ENCODE measurements at places on chromosomes 5 and 9. TPM values are rescaled to one million over a fixed set of nuclear protein-coding genes. Genes with fewer than 3 reads are reported as not detected.

C5orf22 gene
- 16.5 TPM for total RNA-seq

DNA sequence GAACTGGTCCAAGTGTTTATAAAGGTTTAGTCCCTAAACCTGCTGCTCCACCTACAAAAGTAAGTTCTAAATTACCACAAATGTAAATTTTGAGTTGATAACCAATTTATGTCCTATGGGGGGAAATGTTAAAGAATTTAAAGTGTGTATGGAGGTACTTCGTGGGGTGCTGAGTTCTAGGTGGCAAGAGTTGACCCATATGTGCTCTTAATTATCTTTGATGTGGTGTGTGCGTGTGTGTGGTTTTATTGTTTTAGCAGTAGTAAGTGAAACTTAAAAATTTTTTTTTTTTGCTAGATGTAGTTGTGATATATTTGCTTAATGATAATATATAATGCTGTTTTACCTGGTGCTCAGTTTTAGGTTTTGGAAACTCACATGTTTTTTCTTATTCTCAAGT is 72.6 kb downstream of the GPBP1 start:
- DNase-seq = no peak

DNA sequence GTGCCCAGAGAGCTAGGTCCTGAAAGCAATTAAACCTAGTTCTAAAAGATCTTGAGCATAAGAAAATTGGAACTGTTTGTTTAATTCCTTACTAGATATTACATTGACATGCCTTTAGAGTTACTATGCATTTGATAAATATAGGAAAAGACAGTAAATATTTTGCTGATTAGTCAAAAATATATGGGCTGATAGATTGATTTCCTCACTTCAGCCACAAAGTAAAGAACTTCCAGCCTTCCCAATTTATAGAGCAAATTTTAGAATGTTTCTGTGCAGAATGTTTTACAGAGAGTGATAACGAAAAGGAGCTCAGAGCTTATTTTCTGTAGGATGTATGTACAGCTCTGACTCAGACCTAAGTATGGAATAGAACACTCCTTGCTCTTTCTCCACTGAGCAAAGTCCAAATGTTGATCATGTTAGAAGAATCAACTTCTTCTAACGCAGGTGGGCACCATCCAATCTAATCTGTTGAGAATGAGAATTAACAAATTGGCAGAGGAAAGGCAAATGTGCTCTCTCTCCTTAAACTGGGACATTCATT is 72.9 kb upstream of the PAM start:
- DNase-seq = no peak

DNA sequence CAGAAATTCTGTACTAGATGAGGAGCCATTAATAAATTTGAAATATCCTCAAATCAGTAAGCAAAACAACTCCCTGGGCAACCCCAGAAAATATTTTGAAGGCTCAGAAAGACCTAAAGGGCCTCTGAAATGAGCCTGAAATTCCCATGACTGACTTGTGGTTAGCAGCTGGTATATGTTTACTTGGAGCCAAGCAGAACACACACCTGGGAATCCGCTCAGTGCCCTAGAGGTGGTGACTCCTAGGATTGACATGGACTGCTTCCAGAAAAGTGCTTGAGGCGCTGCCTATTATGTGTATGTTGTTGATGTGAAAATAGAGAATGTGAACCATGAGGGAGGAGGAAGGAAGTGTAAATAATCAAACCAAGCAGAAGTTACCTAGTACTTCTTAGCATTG is 14.7 kb downstream of the RFK start:
- peak; percentile 99 for DNase-seq

IRGM gene
- total RNA-seq = not detected

- no peak for DNase-seq
Measured at GRCh38 chr5:99076723-99077640, 148.2 kb upstream of the CHD1 start.

DNA sequence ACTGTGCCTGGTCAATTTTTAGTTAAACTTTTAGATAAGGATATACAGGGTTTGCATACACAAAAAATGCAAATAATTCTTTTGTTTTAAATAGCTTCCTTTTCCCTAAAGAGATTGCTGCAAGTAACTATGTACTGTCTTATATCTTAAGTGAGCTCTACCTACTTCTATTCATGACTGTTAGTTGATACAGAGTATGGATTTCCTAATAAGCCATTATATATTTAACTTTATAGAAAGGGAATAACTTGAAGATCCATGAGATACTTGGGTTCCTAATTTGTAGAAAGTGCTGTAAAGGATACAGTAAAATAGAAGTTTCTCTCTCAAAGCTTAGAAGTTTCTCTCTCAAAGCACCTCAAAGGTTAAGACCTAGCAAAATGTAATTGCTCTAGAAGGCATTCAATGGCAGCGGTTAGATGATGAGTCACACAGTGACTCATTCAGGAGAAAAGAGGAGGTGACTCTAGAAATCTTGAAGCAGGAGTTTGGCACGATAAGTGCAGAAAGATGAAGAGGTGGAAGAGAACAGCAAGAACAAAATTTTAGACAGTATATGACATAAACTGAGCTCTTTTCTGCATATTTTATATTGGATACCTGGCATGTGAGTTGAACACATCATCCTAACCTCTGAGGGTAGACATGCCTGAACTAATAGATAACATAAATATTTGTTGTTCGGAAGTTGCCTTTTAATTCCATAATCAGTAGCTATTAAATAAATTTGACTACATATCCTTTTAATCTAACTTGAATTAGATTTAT is 5.5 kb upstream of the DNAJC21 start:
- peak; percentile 95 for DNase-seq

DNA sequence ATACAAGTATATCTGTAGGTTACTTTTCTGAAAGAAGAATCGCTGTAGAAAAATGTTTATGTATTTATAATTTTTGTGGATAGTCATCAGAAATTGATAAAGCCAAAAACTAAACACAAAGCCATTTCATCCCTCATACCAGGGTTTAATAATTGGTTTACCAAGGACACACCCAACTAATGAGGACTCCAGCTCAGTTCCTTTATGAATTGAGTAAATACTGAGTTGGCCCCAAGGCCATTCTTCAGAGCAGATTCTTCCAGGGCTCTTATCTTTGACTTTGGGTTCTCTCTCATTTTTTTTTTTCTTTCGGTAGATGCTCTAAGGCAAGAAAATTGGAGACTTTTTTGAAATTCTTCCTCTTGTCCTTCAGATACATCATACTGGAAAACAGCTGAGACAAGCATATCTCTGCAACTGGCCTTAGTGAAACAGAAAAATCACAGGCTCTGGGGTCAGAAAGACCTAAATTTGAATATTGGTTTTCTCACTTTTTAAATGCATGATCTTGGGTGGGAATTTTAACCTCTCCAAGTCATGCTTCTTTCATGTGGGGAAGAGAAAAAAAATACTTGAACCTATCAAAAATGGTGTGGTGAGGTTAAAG is 401.8 kb downstream of the ARHGEF28 start:
- no peak for DNase-seq

UNC13B gene
- total RNA-seq = 52.7 TPM

ADAMTS6 gene
- 2.7 TPM for total RNA-seq

GRCh38 chr9:8329561-8330283 is 530.1 kb upstream of the DMAC1 start:
- no peak for DNase-seq

ZNF354C gene
- 7.1 TPM for total RNA-seq

DNA sequence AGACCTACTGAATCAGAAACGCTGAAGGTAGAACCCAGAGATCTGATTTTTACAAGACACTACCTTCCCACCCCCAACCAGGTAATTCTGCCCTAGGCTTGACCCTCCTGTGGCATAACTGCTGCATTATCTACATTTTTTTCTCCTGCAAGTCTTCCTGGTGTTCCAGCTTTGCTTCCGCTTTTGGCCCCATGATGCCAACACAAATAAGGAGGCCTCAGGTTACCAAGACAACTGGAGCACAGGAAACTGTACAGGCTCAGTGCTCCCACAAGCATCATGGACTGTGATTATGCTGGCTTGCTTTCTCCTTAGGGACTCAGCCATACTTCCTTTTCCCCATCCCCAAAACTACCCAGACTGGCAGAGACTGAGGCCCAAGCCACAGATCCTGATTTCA is 6.6 kb upstream of the MSMP start:
- DNase-seq = peak; percentile 48

DNA sequence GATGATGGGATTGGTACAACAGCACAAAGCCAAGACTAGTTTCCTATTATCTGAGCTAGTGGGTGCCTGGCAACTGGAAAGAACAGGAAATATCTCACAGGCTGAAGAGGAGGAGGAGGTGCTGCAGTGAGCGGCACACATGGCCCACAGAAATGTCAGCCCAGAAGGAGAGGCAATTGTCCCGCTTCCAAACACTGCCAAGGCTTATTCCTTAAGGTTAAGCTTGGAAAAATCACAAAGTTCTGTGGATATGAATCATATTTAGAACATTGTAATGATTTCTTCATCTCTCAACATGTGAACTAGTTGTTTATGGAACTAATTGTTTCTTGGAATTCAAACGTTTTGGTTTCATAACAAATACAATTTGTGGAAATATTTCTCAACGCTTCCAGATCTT is 1019.5 kb upstream of the SEMA6A start:
- DNase-seq = no peak

GRCh38 chr9:102507044-102507687 is 488.0 kb upstream of the CYLC2 start:
- no peak for DNase-seq
